Hematopoietic multipotent progenitor cell treated with erythropoietin and hydrocortisone succinate and interleukin-3 and kit ligand, for 8 days (in vitro differentiated cells): ENCODE measurements at places on chromosomes 6 and 20.

- DNase-seq = no peak
Observed at GRCh38 chr6:76681781-76682180, 609.3 kb upstream of the IMPG1 start.

GRCh38 chr6:56850626-56851025 lies 104.3 kb upstream of the BEND6 start:
- no peak for DNase-seq

DNA sequence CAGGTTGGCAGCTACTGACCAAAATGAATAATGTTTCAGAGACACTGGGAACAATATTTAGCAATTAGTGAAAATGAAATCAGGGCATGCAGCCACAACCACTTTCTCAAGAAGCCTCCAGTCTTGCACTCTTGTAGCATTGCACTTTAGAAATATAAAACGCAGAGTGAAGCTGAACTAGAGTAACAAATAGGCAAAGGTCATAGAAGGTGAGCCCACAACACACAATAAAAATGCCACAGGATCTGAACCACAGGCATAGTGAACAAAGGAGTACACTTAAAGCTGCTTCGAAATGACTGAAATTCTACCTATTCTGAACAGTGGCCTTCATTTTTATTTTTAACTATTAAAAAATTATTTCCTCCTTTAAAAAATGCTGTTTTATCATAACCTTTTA lies 25.0 kb downstream of the DDO start:
- DNase-seq = no peak

GRCh38 chr6:30073489-30074235 lies 1.9 kb downstream of the RNF39 start:
- DNase-seq = no peak

DNA sequence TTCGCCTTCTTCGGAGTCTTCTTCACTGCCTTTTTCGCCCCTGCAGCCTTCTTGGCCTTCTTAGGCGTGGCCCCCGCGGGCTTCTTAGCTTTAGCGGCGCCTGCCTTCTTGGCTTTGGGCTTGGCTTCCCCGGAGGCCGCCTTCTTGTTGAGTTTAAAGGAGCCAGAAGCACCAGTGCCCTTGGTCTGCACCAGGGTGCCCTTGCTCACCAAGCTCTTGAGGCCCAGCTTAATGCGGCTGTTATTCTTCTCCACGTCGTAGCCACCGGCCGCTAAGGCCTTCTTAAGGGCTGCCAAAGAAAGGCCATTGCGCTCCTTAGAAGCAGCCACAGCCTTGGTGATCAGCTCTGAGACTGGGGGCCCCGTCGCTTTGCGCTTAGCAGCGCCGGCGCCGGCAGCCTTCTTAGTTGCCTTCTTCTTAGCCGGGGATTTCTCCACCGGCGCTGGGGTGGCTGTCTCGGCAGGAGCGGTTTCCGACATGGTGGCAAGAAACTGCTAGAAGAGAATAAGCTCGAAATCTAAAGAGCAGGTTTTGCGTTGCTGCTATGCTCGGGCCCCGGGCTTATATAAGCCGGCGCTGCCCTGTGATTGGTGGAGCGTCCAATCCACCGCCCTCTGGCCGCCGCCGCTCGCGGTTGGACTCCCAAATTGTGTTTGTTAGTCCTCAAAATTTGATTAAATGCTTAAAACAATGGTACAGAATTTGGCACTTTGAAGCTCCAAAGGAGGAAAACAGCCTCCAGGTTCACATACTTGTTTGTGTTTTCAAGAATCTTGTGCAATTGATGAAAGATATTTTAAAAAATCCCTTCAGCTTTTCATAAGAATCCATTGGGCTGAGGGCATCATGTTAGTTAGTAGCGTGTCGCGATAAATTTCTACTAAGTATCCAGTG lies 44.9 kb downstream of the OR2B2 start:
- DNase-seq = peak; percentile 95

DNA sequence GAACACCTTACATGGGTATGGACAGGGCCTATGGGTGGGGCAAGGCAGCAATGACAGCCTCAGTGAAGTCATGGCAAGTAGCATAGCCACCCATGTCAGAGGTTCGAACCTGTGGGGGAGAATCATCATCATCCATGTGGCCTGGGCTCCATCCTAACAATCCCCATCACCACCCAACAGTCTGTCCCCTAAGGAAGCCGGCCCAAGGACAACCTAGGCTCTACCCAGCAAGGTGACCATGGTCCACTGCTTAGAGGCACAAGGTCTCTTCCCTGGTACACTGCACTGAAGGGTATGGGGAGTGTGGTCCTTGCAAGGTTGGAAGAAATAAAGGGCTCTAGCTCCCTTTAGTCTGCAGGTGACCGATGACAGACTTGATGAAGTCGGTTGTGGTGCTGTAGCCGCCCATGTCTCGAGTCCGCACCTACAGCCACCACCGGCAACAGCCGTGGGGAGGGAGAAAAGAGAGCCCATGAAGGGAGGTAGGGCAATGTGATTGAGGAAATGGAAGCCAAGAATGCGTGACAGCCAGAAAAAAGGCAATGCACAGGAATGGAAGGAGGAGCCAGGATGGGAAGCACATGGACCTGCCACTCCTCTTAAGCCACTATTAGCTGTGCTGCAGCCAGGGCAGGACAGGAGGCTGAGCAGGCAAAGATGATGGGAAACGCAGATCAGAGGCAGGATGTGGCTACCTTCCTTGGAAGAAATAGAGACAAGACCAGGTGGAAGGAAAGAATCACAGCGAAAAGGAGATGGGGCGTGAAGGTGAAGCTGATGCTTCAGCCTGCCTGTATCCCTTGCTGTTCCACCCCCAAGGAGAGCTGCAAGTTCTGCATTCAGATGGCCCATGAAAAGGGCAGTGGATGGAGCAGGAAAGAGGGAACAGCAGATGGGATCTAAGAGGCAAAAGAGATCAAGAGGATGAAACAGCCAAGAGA lies 5.3 kb downstream of the IDH3B start:
- peak; percentile 42 for DNase-seq
